SJSA1 (cell line): ENCODE measurements at places on chromosomes 1 and 21. TPM values are rescaled to one million over a fixed set of nuclear protein-coding genes. Genes with fewer than 3 reads are reported as not detected.

GRCh38 chr1:7224644-7225043, 439.4 kb downstream of the CAMTA1 start:
- no peak for DNase-seq

DNA sequence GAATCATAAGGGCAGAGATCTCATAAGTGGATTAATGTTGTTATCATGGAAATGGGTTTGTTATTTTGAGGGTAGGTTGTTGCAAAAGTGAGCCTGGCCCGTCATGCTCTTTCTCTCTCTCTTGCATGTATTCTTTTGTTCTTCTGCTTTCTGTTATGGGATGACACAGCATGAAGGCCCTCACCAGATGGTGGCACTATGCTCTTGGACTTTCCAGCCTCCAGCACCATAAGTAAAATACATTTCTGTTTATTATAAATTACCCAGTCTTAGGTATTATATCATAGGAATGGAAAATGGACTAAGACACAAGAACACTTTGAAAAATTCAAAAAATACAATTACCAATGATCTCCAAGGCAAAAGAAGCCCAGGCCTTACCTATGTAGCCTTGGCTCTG, 676.1 kb downstream of the PTPRU start:
- DNase-seq = no peak

DNA sequence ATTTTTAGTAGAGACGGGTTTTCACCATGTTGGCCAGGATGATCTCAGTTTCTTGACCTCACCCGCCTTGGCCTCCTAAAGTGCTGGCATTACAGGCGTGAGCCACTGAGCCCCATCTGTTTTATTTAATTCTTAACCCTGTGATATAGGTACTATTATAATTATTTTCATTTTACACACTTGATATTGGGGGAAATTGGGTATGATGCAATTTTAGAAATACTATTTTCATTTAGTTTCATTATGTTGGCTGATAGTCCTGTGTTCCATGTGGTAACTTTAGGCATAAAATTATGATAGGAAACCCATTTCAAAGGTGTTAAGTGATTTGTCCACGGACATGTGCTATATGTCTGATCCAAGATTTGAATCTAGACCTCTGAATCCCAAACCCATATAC, 61.1 kb downstream of the SPEN start:
- no peak for DNase-seq

GBP6 gene
- not detected in 2 replicates for total RNA-seq

- DNase-seq = no peak
Observed at GRCh38 chr1:230189341-230189740, 122.3 kb downstream of the GALNT2 start.

- DNase-seq = no peak
Observed at GRCh38 chr1:10799726-10800125, 3.3 kb upstream of the CASZ1 start.

- DNase-seq = no peak
Observed at GRCh38 chr1:202017749-202018467, 7.5 kb downstream of the ELF3 start.

- DNase-seq = no peak
Observed at GRCh38 chr1:107326824-107327445, 186.1 kb downstream of the NTNG1 start.

FCRL1 gene
- total RNA-seq = not detected in 2 replicates

ALX3 gene
- not detected in 2 replicates for total RNA-seq

FCN3 gene
- not detected in 2 replicates for total RNA-seq

GRCh38 chr21:32991361-32991760, 34.4 kb upstream of the OLIG2 start:
- DNase-seq = no peak

GRCh38 chr1:9018333-9018732, 7.9 kb downstream of the SLC2A7 start:
- DNase-seq = no peak

- peak; percentile 66 for DNase-seq
Observed at GRCh38 chr1:204647114-204647804, 38.3 kb downstream of the LRRN2 start.

GRCh38 chr1:100611086-100611485, 73.1 kb downstream of the GPR88 start:
- no peak for DNase-seq

DNA sequence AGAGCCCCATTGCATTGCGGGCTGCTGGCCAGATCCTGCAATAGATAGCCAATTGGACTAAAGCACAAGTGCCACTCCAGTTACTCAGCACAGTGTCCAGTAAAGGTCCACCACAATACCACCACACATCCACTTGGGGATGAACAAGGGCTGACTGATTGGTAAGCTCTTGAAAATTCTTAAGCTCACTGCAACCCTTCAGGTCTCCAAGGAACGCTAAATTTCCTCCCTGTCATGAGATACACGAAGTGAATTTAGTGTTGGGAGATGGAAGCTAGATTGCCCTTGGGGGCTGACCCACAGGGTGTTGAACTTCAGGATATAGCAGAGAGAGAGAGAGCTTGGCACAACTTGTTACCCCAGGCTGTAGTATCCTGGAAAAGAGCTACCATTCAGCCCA, 9.8 kb upstream of the AADACL3 start:
- no peak for DNase-seq

- no peak for DNase-seq
Observed at GRCh38 chr1:3610527-3611169, 660 bp downstream of the MEGF6 start.

CNKSR1 gene
- 0.50 TPM in 1 of 2 replicates, not detected in the other for total RNA-seq

PLXNA2 gene
- total RNA-seq = 5.4 and 8.7 TPM in 2 replicates

KLF17 gene
- not detected in 2 replicates for total RNA-seq

CADM3 gene
- not detected in 2 replicates for total RNA-seq

HSD3B1 gene
- total RNA-seq = not detected in 2 replicates

DNA sequence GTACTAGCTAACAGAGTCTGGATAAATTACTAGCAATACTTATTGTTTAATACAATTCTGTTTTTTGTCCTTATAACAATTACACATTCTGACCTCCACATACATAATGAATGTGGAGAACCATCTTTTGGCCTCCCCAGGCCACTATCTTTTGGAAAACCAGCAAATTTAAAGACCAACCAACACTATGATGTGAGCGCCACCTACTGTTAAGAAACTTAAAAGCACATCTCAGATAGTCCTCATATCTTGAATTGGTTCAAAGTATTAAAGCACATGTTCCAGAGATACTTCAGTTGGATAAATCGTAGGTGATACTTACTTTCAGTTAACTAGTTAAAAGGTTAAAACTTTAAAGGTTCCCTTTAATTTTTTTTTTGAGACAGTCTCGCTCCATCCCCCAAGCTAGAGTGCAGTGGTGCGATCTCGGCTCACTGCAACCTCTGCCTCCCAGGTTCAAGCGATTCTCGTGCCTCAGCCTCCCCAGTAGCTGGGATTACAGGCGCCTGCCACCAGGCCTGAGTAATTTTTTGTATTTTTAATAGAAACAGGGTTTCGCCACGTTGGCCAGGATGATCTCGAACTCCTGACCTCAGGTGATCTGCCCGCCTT, 29.3 kb upstream of the USP1 start:
- peak; percentile 54 for DNase-seq

GRCh38 chr1:246147524-246148461, 359.3 kb downstream of the SMYD3 start:
- no peak for DNase-seq

GRCh38 chr1:204463125-204464060, 31.2 kb downstream of the PIK3C2B start:
- no peak for DNase-seq

- DNase-seq = no peak
Observed at GRCh38 chr1:235708390-235708962, 58.9 kb upstream of the GNG4 start.

OLIG1 gene
- total RNA-seq = not detected in 2 replicates

FCMR gene
- total RNA-seq = 2.0 and 11.7 TPM in 2 replicates

NDC1 gene
- 60.5 and 65.0 TPM in 2 replicates for total RNA-seq

DNA sequence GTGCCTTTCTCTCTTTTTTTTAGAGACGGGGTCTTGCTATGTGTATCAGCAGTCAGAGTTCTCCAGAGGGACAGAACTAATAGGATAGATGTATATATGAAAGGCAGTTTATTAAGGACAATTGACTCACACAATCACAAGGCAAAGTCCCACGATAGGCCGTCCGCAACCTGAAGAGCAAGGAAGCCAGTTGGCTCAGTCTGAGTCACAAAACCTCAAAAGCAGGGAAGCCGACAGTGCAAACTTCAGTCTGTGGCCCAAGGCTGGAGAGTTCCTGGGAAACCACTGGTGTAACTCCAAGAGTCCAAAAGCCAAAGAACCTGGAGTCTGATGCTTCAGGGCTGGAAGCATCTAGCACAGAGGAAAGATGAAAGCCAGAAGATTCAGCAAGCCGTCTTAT, 16.3 kb upstream of the H3-3A start:
- DNase-seq = peak; percentile 72

GRCh38 chr1:89363196-89363595, 663 bp upstream of the GBP6 start:
- no peak for DNase-seq

DNA sequence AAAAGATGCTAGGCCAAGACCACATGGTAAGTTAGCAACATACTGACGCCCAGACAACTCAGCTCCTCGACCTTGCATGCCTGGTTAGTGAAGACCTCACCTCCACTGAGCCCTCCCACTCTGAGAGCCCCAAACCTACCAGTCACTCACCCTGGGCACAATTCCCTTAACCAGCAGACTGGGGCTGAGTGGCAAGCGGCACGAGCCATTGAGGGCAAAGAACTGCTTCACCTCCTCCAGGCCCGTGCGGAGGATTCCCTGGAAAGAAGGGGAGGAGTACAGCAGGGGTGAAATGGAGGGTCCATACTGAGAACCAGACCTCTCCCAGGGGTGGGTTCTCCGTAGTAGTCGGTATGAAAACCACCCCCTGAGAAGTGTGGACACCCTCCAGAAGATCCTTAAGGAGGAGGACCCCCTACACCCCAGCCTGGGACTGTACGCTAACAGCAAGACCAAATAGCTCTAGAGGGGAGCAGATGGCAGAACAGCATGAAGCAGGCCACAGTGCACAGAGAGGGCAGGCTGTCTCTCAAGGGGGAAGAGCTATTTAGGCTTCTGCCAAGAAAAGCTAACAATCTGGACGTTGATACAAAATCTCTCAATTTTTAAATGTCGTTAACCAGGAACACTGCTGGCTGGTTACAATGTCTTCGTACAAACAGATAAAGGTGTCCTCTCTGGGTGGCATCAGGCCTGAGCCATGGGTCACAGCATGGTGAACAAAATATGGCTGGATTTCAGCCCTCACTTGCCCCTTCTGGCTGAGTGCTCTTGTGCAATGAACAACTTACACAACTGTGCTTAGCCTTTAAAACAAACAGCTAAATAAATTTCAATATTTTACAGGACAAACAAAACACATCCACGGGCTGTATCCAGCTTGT, 31.0 kb upstream of the PPP1R15B start:
- DNase-seq = no peak

GRCh38 chr1:232267837-232268598, 361.9 kb downstream of the SIPA1L2 start:
- no peak for DNase-seq

DNA sequence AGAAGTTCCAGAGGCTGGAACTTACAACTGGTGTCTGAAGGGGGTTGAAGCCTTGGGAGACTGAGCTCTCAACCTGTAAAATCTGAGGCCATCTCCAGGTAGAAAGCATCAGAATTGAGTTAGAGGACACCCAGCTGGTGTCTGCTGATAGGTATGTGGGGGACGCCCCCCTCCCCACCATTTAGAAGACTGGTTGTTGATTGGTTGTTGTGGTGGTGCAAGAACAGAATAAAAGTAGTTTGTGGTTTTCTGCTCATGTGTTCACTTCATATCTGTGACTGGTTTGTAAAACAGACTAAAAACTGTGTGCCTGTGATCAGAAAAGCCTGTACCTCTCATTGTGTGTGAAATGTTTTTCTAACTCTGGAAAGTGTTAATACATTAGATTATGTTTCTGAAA, 33.2 kb upstream of the PDE4B start:
- no peak for DNase-seq

DNA sequence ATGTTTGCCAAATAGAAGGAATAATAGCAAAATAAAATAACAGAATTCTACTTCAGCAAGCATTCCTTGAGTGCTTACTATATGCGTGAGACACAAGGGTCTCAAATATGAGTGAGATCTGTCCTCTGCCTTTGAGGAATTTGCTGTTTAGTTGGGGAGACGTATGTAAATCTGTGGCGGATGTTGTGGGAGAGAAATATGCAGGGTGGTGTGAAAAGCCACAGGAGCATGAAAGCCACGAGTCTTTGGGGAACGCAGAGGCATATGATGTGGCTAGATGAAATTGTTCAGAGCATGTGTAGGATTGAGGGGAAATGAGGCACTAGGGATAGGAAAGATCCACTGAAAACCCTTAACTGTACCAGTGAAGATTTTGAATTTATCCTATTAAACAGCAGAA, 244.4 kb downstream of the PBX1 start:
- DNase-seq = peak; percentile 82

DNA sequence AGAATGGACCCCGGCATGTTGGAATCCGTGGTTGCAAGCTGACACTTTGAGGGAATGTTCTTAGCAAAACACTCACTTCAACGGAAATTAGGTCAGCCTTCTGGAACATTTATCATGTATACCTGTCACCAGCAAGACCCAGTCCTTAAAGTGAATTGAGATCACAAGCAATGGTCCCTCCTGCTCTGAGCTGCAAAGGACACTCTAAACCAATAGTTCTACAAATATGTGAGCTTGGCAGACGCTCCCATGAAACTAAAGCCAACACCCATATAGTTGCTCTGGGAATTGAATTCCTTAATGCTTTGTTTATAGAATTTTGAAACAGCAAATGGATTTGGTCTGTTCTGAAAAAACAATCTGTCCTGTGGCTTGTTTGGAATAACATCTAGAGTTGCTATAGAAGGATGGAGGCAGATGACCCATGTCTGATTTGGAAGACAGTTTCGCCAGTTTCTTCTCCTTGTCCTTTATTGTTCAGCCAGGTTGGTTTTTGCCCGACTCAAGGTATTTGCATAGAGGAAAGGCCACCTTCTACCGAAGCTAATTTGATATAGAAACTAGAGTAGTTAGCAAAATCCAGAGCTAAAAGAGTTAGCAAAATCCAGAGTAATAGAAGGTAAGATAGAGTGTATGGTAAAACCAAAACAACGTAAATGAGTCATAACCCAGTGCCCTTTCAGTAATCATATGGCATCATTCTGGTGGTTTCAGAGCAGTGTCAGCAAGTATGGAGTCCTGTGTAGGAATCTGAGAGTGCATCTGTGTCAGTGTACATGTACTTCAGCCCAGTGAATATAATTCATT, 236.2 kb downstream of the NFIA start:
- no peak for DNase-seq

PGBD5 gene
- 1.3 TPM in 1 of 2 replicates, not detected in the other for total RNA-seq

OR2T35 gene
- total RNA-seq = not detected in 2 replicates

INSRR gene
- total RNA-seq = not detected in 2 replicates

DNA sequence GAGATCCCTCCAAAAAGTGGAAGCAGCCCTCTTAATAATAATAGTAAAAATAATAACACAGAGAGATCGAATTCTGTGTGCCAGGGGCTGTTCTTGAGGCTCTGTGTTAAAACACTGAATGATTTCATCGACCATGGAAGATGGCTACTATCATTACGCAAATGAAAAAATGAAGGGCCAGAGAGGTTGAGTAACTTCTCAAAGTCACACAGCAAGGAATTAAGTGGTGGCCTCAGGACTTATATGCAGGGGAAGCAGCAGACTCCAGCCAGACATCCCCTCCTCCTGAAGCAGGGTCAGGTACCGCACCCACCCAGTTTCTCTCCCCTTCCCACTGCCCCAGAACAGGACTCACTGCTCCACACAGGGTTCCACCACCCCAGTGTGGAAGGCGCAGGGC, 40.1 kb downstream of the SYF2 start:
- no peak for DNase-seq

ADIPOR1 gene
- total RNA-seq = 126 and 129 TPM in 2 replicates

FALEC gene
- total RNA-seq = not detected in 2 replicates

UBASH3A gene
- total RNA-seq = not detected in 2 replicates
